A549 treated with RU486 at 1 μM for 4 hours (cell line): ENCODE measurements at places on chromosomes 6 and 20. TPM values are rescaled to one million over a fixed set of nuclear protein-coding genes. Genes with fewer than 3 reads are reported as not detected.

Gene CLPSL1
- not detected in 5 replicates for total RNA-seq

Gene SAMD3
- total RNA-seq, result not detected in 5 replicates

Gene SNAP91
- total RNA-seq, result 0.26 to 0.46 TPM (median 0.31 TPM) in 4 of 5 replicates, not detected in the other

Gene FOXF2
- total RNA-seq, result 18.5 to 28.8 TPM (median 27.8 TPM) in 5 replicates

Gene BHLHE23
- total RNA-seq, result not detected in 5 replicates

Gene TMX4
- 13.8 to 15.7 TPM (median 14.3 TPM) in 5 replicates for total RNA-seq

Gene PNRC1
- 8.9 to 23.5 TPM (median 22.3 TPM) in 5 replicates for total RNA-seq

Gene NKAPL
- total RNA-seq, result not detected in 5 replicates

Gene GPLD1
- total RNA-seq, result 1.1 to 1.3 TPM (median 1.1 TPM) in 5 replicates

Gene NRSN1
- total RNA-seq, result not detected in 5 replicates

Gene GFRA4
- not detected in 5 replicates for total RNA-seq

Gene WFDC10B
- not detected in 5 replicates for total RNA-seq

Gene RRBP1
- 89.5 to 102 TPM (median 101 TPM) in 5 replicates for total RNA-seq

Gene MCUR1
- 12.7 to 17.8 TPM (median 14.4 TPM) in 5 replicates for total RNA-seq

Gene GABRR1
- not detected in 5 replicates for total RNA-seq

Gene TRIM10
- total RNA-seq, result not detected in 5 replicates

Gene AGER
- total RNA-seq, result 1.4 to 1.9 TPM (median 1.7 TPM) in 5 replicates

Gene HLA-DQB1
- total RNA-seq, result not detected in 5 replicates

Gene C6orf163
- total RNA-seq, result 0.22 to 0.36 TPM in 2 of 5 replicates, not detected in the others

Gene SLC26A8
- not detected in 5 replicates for total RNA-seq

Gene AKIRIN2
- 32.3 to 47.0 TPM (median 41.5 TPM) in 5 replicates for total RNA-seq

Gene CNKSR3
- total RNA-seq, result 5.1 to 6.7 TPM (median 5.4 TPM) in 5 replicates

Gene IYD
- total RNA-seq, result not detected in 5 replicates

Gene CD83
- total RNA-seq, result 1.7 to 3.0 TPM (median 2.2 TPM) in 5 replicates

Gene FAM184A
- 0.07 TPM in 1 of 5 replicates, not detected in the others for total RNA-seq

Gene VSTM2L
- 6.1 to 10.0 TPM (median 7.4 TPM) in 5 replicates for total RNA-seq

Gene RHAG
- 0.09 to 0.10 TPM in 2 of 5 replicates, not detected in the others for total RNA-seq

Gene MUC21
- total RNA-seq, result not detected in 5 replicates

Gene DZANK1
- 2.6 to 3.3 TPM (median 2.8 TPM) in 5 replicates for total RNA-seq

Gene ULBP3
- total RNA-seq, result 3.4 to 4.2 TPM (median 3.8 TPM) in 5 replicates

Gene LHFPL5
- total RNA-seq, result 0.05 TPM in 1 of 5 replicates, not detected in the others

Gene OLIG3
- total RNA-seq, result not detected in 5 replicates

Gene CTAGE9
- total RNA-seq, result not detected in 5 replicates

Gene ZBP1
- total RNA-seq, result 0.07 to 0.10 TPM in 2 of 5 replicates, not detected in the others

Gene DDO
- 0.07 to 0.12 TPM (median 0.09 TPM) in 3 of 5 replicates, not detected in the others for total RNA-seq

Gene FKBP1A
- 447 to 554 TPM (median 504 TPM) in 5 replicates for total RNA-seq

Gene IL17A
- total RNA-seq, result not detected in 5 replicates

Gene RBBP8NL
- 0.07 to 0.29 TPM (median 0.16 TPM) in 5 replicates for total RNA-seq

Gene DNMT3B
- 3.8 to 4.9 TPM (median 4.2 TPM) in 5 replicates for total RNA-seq

Gene SLC32A1
- 0.09 TPM in 1 of 5 replicates, not detected in the others for total RNA-seq

Gene NHLRC1
- 1.1 to 2.2 TPM (median 1.7 TPM) in 5 replicates for total RNA-seq

Gene CD24
- total RNA-seq, result 180 to 282 TPM (median 255 TPM) in 5 replicates

Gene MYL9
- 14.8 to 28.9 TPM (median 19.9 TPM) in 5 replicates for total RNA-seq

Gene SLC22A16
- not detected in 5 replicates for total RNA-seq

Gene TSBP1
- total RNA-seq, result not detected in 5 replicates

Gene PXDC1
- 15.0 to 21.4 TPM (median 16.4 TPM) in 5 replicates for total RNA-seq

Gene LPIN3
- 7.5 to 12.1 TPM (median 8.4 TPM) in 5 replicates for total RNA-seq

Gene SMPD2
- 13.7 to 15.2 TPM (median 14.3 TPM) in 5 replicates for total RNA-seq

Gene GPX5
- not detected in 5 replicates for total RNA-seq
